Stimulated activated CD8-positive, alpha-beta memory T cell treated with anti-CD3 and anti-CD28 coated beads, Interleukin-7, amount 100 ng/mL, for 24 hours (primary cell): ENCODE measurements at places on chromosomes 3 and 15.

DNA sequence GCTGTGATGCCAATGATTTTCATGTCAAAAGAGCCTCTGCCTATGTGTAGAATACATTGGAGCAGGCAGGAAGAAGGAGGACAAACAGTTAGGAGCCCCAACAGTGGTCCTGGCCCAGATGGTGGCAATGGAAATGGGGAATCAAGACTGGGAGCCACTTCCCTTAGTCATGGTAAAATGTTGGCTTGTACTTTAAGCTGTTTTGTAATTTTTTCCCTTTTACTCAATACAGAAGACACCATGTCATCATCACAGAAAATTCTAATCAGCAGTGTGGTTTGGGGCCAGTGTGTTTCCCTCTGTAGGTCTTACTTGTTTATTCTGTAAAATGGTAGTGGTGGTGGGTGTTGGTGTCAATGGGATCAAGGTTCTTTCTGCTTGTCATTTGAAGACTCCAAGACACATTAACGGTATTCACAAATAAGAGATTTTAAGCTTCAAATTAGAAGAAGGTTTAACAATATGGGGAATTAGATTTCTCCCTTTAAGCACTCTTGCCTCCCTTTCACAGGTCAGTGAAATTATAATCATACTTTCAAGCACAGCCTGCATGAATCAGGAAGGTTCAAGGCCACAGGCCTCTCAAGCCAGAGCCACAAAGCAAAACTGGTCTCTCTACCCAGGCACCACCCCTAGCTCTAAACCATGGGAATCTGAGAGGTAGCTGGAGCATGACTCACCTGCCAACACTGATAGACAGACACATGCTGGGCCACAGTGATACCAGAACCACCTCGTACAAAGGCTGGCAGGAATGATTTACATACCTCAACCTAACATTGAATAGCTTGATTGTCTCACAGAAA is 24.9 kb downstream of the SIAH2 start:
- DNase-seq: no peak

DNA sequence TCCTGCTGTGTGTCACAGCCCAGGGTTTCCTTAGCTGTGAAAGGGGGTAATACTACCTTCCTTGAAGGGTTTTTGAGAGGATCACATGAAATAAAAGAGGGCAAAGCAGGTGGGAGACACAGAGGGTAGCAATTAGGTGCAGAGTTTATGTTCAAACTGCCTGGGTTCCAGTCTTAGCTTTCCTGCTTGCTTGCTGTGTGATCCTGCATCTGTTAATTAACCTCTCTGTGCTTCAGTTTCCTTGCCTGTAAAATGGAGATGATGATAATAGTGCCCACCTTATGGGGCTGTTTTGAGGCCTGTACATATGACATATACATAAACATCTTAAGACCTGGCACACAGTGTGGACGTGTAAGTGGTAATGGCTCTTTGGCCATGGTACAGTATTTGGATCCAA is 35.0 kb downstream of the SPSB4 start:
- no peak for DNase-seq

DNA sequence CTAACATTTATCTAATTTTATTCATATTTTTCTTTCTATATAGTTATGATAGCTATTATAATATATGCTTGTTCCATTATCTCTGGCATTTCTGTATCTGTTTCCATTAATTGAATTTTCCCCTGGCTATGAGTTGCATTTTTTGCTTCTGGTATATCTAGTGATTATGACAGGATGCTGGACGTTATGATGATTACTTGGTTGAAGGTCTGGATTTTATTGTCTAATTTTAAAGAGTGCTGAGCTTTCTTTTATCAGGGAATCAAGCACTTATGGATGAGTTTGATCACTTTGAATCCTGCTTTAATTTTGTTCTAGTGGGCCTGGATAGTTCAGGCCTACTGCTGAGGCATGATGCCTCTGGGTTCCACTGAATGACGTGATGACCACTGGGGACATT is 229.7 kb downstream of the CBLB start:
- no peak for DNase-seq

GRCh38 chr3:19476281-19476680 is 328.0 kb downstream of the KCNH8 start:
- no peak for DNase-seq

GRCh38 chr3:149114458-149114857 is 15.0 kb upstream of the HPS3 start:
- DNase-seq: no peak

DNA sequence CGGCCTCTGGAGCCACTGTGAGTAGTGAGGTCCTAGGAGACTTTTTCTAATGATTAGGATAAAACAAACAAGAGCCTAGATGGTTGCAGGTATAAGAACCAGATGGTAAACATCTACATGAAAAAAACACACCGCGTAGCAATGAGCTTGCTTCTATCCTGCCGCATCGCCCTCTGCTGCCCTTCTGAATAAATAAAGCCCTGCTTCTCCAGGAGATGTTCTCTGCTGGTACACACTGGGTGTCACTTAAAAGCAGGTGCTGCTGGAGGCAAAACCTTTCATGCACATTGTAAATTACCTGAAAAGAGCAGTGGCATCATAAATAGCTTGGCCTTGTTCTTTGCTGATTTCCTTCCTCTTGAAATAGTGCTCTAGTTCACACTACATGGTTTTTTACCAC is 164.4 kb upstream of the TOPAZ1 start:
- DNase-seq: no peak

DNA sequence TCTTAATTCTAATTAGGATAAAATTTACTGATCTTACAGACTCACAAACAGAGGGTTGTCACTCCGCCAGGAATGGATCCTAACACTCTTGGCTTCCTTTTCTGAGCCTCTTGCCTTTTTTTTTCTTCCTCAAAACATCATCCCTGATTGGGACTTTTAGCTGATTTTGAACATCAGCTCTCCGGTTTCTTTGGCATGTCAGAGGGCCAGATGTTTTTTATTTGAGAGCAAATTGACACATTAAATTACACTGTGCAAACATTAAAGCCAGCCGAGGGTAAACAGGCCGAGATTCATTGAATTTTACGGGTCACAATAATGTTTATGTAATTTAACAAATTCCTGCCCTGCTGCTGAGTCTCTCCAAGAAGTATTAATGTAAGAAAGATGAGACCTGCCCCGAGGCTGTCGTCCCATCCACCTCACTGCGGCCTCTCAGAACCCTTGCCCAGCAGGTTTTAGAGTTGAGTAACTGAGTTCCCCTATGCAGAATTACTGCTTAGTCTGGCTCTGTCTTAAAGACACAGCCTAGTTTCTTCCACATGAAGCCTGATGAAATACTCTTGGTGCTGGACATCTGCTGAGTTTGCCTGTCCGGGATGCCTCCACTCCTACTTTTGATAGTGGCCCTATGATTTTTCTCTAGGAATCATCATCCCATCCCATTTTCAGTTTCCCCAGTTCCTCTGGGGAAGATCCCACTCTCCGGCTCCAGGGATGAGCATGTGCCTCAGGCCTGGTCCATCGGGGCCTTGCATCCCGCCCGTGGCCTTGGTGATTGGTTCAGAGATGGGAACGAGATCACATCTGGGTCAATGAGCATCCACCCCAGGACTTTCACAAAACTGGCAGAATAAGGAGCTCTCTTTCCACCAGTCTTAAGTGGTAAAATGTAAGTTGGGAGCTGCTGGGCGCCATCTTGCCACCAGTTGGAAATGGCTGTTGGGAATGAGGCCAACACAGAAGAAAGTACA is 226.6 kb upstream of the TLE3 start:
- DNase-seq: no peak

GRCh38 chr3:122273498-122273897 is 51.5 kb upstream of the CSTA start:
- DNase-seq: no peak
